ENCODE measurements at places on chromosomes 5 and 9.
A peak's percentile ranks its signal among the peaks of the same experiment; 100 is the strongest.

GRCh38 chr9:37931592-37931991 is 27.7 kb upstream of the SLC25A51 start:
- DNase-seq = no peak

- no peak for DNase-seq
These were observed 33.0 kb downstream of the OLFML2A start for GRCh38 chr9:124809741-124810500.

DNA sequence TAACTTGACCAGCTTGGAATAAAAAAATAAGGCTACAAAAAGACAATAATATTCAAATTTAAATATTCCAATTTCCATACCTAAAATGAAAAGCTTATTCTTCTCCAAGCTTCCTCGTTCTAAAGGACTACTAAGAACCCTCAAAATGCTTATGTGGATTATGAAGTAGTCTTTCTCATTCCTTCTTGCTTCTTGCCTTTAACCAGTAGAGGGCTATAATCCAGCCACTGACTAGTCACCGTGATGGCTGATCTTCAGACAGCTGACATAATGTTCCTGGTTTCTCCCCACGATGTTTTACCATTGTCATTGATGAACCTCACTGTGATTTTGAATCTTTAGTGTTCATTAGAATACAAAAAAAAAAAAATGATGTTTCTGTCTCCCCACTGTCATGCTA is 515.3 kb downstream of the TLE1 start:
- no peak for DNase-seq

- no peak for DNase-seq
These were observed 142.9 kb downstream of the DIRAS2 start for GRCh38 chr9:90499761-90500160.

DNA sequence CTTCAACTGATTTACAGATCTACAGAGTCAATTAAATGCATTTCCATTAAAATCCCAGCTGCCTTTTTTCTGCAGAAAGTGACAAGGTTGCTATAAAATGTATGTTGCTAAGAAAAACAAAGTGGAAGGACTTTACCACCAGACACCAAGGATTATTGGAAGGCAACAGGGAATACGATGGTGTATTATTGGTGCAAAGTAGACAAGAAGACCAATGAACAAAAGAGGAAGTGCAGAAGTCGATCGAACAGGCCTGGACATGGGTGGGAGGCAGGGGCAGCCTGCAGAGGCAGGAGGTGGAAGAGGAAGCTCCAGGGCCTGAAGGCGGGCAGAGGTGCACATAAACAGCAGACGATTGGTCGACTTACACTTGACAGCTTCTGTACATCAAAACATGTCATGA is 10.6 kb upstream of the SLC6A19 start:
- no peak for DNase-seq

GRCh38 chr9:72217306-72217842 is 68.1 kb downstream of the GDA start:
- DNase-seq = peak; percentile 54

GRCh38 chr5:177325868-177326381 is 14.2 kb upstream of the MXD3 start:
- no peak for DNase-seq

All from mammary epithelial cell (primary cell).